MCF 10A (cell line): ENCODE measurements at places on chromosomes 16 and 17. TPM values are rescaled to one million over a fixed set of nuclear protein-coding genes. Genes with fewer than 3 reads are reported as not detected.

DNA sequence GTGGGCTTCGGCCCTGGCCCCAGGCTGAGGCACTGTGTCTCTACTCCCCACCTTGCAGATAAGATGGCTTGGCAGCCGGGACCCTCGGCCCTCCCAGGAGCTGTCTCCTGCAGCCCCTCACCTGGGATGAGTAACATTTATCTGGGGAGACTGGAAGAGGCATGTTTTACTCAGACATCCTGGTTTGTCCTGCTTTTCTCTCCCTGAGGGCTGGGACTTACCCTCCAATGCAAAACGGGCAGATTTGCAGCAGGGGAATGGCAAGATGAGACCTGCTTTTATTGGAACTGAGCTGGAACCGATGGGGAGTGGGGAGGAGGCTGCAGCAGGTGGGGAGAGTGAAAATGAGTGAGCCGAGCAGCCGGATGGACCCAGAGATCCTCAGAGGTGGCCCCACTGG is 27.3 kb upstream of the UBE2G1 start:
- DNase-seq = peak; percentile 59
- H3K4me3 ChIP-seq = no peak overlapping the region
- peak overlapping the region; percentile 39 for H3K27ac ChIP-seq
- peaks cover 12% of the 10 kb centered on the region for H3K4me1 ChIP-seq
- H3K36me3 ChIP-seq = peaks cover 6% of the 10 kb centered on the region

GRCh38 chr17:39114723-39115122 is 36.7 kb downstream of the PLXDC1 start:
- H3K27me3 ChIP-seq = peaks cover 38% of the 10 kb centered on the region
- DNase-seq = no peak
- no peaks in the 10 kb centered on the region for H3K4me1 ChIP-seq
- peaks cover 6% of the 10 kb centered on the region for H3K36me3 ChIP-seq
- no peak overlapping the region for H3K27ac ChIP-seq

- H3K4me3 ChIP-seq = no peak overlapping the region
- no peaks in the 10 kb centered on the region for H3K27me3 ChIP-seq
- H3K36me3 ChIP-seq = no peaks in the 10 kb centered on the region
- H3K27ac ChIP-seq = no peak overlapping the region
- DNase-seq = peak; percentile 39
- H3K4me1 ChIP-seq = no peaks in the 10 kb centered on the region
Observed at GRCh38 chr17:56314026-56314425, 160.8 kb downstream of the ANKFN1 start.

DNA sequence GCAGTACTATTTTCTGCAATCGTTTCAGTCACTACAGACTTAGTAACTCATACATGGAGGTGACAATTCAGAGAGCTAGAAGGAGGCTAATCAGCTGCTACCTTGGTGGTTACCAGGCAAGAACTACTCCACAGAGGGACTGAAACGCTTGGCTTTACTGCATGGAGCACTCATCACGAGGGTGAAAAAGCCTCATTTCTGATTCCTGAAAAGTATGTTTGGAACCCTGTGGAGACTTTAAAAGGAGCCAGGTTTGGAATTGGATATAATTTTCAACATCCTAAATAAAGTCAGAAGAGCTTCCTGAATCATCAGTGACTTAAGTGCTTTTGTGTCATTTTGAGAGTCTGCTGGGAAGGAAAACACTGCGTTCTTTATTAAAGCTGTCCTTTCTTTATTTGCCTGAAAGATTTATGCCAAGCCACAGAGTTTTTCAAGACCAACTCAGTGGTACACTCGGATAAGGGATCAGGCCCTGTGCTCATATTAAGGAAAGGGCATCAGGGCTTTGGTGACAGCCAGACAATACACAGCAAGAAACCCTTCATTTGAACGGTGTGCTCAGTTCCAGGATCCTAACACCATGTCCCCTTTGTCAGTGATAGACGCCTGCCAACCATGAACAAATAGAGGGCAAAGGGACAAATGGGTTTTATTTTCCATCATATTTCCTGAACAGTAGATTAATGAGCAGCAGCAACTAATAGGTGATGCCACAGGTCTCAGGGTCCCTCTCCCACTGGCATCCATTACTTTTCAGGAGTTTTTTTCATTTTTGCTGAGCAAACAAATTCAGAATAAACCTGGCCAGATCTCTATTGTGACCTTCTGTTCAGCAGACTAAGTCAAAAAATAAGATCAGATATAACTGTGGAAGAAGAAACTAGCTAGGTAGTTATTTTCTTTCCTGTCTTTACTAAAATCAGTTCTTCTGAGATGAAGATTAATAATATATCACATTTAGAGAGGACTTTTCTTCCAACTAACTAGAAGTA is 80.5 kb upstream of the CLEC18B start:
- H3K36me3 ChIP-seq = peaks cover 60% of the 10 kb centered on the region
- H3K27me3 ChIP-seq = no peaks in the 10 kb centered on the region
- H3K4me3 ChIP-seq = no peak overlapping the region
- no peak for DNase-seq

DNA sequence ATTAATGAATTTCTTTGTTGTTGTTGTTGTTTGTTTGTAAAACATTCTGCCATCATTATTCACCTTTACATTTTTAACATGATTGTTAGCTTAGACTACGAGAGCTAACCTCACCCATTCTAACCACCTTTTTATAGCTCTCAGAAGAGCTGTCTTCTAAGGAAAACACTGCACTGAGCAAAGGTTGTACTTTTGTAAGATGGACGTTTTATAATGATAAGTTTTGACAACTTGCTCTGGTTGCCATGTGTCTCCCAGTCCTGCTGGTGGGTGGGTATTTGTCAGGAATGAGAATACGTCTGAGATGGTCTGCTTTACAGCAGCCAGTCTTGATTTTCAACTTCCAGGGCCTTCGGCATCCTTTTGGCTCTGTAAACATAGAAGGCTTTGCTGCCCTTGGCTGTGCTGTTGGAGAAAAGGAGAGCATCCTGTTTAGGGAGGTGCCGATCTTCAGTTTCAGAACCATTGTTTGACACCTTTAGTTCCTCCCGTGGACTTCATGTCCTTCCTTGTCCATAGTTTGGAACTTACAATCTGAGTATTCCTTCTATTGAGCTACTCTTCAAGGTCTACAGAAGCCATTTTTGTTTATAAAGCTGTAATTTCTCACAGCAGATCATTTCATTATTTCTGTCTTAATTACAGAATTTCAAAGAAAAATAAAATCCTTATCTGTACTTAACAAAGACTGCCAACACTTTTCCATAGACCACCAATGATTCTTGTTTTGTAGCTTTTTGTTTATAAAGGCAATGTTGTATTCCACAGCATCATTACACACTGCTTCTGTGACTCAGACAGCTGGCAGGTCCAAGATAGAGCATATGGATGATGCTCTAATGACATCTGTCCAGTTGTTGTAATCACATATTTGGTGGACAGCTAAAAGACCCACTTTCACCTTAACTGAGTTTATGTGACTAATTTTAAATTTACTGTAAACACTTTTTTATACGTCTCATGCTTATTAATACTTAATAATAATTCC is 270.1 kb upstream of the TBX2 start:
- no peaks in the 10 kb centered on the region for H3K36me3 ChIP-seq
- H3K4me1 ChIP-seq = no peaks in the 10 kb centered on the region
- H3K27ac ChIP-seq = no peak overlapping the region
- H3K27me3 ChIP-seq = no peaks in the 10 kb centered on the region
- H3K4me3 ChIP-seq = no peak overlapping the region
- no peak for DNase-seq

The CDH16 gene
- 0.25 TPM in 1 of 2 replicates, not detected in the other for total RNA-seq

- no peak overlapping the region for H3K4me3 ChIP-seq
- no peaks in the 10 kb centered on the region for H3K36me3 ChIP-seq
- H3K27me3 ChIP-seq = no peaks in the 10 kb centered on the region
- no peak overlapping the region for H3K27ac ChIP-seq
- DNase-seq = no peak
Observed at GRCh38 chr16:52613508-52613907, 66.6 kb upstream of the TOX3 start.

- H3K27me3 ChIP-seq = no peaks in the 10 kb centered on the region
- H3K4me1 ChIP-seq = peaks cover 4% of the 10 kb centered on the region
- no peak overlapping the region for H3K4me3 ChIP-seq
- DNase-seq = no peak
Observed at GRCh38 chr16:72952404-72952803, 95.5 kb downstream of the ZFHX3 start.

The CCL2 gene
- 0.59 and 1.0 TPM in 2 replicates for total RNA-seq

- peak overlapping the region; percentile 59 for H3K4me3 ChIP-seq
- peaks cover 60% of the 10 kb centered on the region for H3K4me1 ChIP-seq
- peaks cover 37% of the 10 kb centered on the region for H3K36me3 ChIP-seq
- H3K27ac ChIP-seq = peak overlapping the region; percentile 69
Observed at GRCh38 chr17:81039854-81040758, 5.2 kb downstream of the BAIAP2 start.

- no peak for DNase-seq
- no peaks in the 10 kb centered on the region for H3K27me3 ChIP-seq
- H3K4me3 ChIP-seq = no peak overlapping the region
- no peaks in the 10 kb centered on the region for H3K36me3 ChIP-seq
- peaks cover 12% of the 10 kb centered on the region for H3K4me1 ChIP-seq
Observed at GRCh38 chr17:50765454-50766221, 1.7 kb downstream of the ANKRD40CL start.

DNA sequence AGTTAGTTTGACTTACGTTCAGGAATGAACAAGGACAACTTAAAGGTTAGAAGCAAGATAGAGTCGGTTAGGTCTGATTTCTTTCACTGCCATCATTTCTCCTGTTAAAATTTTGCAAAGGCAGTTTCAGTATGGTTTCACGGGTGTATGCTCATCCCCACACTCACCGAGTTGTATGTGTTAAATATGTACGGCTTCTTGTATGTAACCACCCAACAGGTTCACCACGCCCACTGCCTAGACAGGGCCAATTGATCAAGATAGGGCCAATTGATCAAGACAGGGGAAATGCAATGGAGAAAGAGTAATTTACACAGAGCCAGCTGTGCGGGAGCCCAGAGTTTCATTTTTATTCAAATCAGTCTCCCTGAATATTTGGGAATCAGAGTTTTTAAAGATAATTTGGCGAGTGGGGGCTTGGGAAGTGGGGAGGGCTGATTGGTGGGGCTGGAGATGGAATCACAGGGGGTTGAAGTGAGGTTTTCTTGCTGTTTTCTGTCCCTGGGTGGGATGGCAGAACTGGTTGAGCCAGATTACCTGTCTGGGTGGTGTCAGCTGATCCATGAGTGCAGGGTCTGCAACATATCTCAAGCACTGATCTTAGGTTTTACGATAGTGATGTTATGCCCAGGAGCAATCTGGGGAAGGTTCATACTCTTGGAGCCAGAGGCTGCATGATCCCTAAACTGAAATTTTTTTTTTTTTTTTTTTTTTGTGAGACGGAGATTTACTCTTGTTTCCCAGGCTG is 62.4 kb upstream of the PLCG2 start:
- H3K4me3 ChIP-seq = no peak overlapping the region
- H3K4me1 ChIP-seq = peaks cover 23% of the 10 kb centered on the region
- no peak for DNase-seq
- no peak overlapping the region for H3K27ac ChIP-seq
- no peaks in the 10 kb centered on the region for H3K27me3 ChIP-seq
